ENCODE measurements at places on chromosomes 2 and 18.

GRCh38 chr2:58866040-58866439, 624.9 kb upstream of the FANCL start:
- DNase-seq = peak; percentile 41

DNA sequence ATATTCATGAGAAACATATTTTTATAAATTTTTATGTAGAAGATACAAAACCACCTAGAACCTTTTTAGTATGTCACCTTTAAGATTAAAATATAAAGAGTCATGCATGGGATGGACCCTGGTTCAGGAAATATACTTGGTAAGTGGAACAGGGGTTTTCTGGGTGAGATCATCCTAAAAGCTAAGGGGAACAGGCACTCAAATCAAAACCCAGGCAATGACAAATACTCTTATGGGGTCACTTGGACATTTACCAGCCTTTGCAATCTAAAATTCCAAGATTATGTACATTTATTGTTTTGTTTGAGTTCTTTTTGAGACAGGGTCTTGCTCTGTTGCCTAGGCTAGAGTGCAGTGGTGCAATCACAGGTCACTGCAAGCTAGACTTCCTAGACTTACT, 65.8 kb downstream of the SGPP2 start:
- no peak for DNase-seq

DNA sequence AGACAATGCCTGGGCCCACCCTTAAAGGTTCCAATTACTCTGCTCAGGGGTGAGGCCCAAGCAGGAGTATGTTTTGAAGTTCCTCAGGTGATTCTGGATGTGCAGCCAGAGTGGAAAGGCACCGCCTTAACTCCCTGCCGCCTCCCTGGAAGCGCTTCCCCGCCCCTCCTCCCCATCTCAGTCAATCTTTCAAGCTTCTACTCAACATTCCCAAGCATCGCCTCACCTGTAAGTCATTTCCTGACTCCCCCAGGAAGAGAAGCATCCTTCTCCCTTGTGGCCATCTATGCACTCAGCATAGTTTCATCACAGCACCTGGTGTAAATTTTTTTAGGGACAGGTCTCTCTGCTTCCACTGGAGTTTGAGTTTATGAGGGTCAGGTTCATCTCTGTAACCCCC, 67.5 kb downstream of the MYL12B start:
- no peak for DNase-seq

- DNase-seq = peak; percentile 94
Observed at GRCh38 chr2:240832205-240832727, 12.2 kb upstream of the KIF1A start.

GRCh38 chr2:58215429-58215828, 25.7 kb downstream of the FANCL start:
- DNase-seq = no peak

- no peak for DNase-seq
Observed at GRCh38 chr2:167508709-167509108, 620.4 kb downstream of the XIRP2 start.

- no peak for DNase-seq
Observed at GRCh38 chr2:71814885-71815284, 332.8 kb downstream of the CYP26B1 start.

DNA sequence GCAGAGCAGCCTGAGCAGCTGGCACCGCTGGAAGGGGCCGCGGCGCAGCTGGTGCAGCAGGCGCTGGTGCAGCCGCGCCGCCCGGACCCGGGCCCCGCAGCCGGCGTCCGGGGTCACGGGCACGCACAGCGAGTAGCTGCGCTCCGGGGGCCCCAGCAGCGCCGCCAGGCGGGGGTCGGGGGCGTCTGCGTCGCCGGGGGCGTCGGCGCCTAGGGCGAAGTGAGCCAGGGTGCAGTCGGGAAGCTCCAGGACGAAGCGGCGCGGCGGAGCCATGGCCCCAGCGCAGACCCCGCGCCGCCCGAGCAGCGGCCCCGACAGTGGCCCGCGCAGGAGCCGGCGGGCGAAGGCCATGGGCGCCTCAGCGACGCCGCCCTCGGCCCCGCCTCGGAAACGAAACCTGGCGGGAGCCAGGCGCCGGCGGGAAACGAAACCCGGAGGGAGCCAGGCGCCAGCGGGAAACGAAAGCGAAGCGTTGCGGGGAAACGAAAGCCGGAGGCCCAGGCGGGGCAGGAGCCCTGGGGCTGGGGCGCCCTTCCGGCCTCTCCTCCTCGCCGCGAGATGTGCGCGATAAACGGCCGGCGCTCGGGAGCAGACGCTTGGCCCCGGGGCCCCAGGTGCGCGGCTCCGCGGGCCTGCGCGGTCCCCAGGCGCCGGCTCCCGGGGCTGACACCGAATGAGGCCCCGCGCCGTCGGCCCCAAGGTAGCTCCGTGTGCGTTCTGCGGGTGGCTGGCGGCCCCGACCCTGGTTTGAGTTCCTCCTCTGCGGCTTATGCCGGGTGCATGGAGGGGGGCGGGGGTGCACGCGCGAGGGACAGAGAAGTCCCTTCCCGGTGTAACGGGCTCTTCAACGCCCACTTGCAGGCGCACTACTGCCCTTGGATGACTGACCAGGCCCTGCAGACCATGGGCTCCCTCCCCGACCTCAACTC, at the start of gene CMPK2:
Gene CMPK2 (minus strand): TSS at position 562 of the 929 bp plus-strand sequence. CDS start 211 bp downstream, at position 351.
- peak; percentile 85 for DNase-seq

DNA sequence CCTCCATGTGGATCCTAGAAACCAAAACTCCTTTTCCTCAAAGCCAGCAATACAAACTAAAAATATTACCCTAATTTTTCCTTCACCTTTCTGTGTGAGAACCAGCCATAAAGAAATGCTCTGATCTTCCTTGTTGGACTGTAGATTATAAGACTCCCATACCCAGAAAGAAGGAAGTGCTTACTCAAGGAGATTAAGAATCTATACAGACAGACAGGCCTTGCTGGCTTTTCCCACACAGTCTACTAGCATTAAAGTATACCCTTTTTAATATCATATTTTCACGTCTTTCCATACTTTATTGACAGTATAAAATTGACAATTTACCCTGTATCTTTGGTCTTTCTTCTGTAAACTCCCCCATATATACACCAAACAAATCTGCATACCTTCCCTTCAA, 139.0 kb downstream of the GULP1 start:
- DNase-seq = no peak

DNA sequence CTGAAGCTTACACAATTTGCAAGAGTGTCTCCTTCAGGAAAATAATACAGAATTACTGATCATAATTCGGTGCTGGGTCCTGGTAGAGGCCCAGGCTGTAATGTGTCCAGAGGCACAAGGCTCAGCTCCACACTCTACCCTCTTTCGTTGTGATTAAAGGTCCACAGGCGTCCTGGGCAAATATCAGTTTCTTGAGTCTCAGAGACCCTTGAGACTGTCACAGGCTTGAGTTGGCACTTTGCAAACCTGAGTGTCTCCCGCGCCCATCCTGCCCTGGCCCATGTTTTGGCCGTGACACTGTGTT, 46.9 kb upstream of the SMAD7 start:
- no peak for DNase-seq

- no peak for DNase-seq
Observed at GRCh38 chr2:76197428-76197827, 486.7 kb upstream of the GCFC2 start.

- DNase-seq = no peak
Observed at GRCh38 chr2:42725657-42726056, 38.3 kb downstream of the OXER1 start.

GRCh38 chr18:38663270-38663669, 1097.7 kb upstream of the CELF4 start:
- no peak for DNase-seq

DNA sequence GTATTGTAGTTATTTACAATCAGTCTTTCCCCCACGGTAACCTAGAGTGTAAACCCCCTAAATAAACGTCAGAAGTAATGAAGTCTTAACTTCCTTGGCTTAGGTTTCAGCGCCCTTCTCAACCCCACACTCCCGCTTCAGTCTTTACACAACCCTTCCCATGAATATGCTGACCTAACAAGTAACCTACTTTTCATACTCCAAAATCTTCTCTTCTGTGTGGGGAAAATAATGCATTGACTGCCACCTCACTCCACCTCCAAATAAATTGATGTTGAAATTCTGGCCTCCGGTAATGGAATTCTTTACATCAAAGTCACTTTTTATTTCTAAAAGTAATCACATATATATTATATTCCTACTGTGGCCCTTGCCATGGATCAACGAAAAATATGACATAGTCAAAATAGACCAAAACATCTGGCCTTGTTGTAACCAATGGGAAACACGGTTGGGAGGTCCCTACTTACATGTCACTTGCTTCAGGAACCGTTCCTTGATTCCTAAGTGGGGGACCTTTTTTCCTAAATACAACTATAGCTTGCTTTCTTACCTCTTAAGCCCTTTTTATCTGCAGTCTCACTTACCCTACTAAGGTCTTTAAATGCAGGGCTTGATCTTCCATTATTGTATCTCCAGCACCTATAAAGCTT, 961 bp downstream of the GEN1 start:
- DNase-seq = peak; percentile 15

GRCh38 chr2:20667531-20668401, 822 bp downstream of the GDF7 start:
- DNase-seq = no peak

GRCh38 chr2:203670939-203671338, 35.5 kb upstream of the CD28 start:
- DNase-seq = no peak

All from GM12865 (cell line).